ENCODE measurements at places on chromosomes 2 and 18.

DNA sequence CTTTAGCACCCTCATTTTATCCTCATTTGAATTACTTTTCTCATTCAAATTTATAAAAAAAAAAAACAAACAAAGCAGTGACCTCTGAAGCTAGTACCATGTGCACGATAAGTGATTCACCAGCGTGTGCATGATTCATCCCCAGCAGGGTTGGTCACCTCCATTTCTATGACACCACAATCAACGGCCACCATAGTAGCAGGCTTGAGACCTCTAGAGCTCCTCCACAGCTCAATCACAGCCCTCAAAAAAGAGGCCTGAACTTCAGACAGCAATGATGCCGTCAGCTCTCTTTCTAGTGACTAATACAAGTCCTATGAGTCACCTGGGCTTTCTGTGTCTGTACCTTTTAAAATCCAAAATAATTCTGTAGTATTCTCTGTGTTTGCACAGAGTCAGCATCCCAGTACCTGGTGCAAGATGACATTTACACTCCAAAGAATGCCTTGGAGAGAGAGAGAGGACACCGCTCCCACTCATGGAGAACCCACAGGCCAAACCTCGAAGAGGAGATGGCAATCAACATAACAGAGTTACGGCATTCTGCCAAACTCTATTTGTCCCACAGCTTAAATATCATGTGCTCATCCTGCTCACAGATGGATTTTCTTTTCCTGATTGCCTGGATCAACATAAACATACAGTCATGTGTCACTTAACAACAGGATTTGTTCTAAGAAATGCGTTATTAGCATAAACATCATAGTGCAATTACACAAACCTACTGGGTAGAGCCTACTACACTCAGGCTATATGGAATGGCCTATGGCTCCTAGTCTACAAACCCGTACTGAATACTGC lies 58.7 kb downstream of the L3MBTL4 start:
- no peak for DNase-seq

- DNase-seq = no peak
Measured at GRCh38 chr2:71849607-71850305, 297.9 kb downstream of the CYP26B1 start.

- DNase-seq = no peak
Measured at GRCh38 chr18:46393230-46393629, 263.8 kb downstream of the LOXHD1 start.

DNA sequence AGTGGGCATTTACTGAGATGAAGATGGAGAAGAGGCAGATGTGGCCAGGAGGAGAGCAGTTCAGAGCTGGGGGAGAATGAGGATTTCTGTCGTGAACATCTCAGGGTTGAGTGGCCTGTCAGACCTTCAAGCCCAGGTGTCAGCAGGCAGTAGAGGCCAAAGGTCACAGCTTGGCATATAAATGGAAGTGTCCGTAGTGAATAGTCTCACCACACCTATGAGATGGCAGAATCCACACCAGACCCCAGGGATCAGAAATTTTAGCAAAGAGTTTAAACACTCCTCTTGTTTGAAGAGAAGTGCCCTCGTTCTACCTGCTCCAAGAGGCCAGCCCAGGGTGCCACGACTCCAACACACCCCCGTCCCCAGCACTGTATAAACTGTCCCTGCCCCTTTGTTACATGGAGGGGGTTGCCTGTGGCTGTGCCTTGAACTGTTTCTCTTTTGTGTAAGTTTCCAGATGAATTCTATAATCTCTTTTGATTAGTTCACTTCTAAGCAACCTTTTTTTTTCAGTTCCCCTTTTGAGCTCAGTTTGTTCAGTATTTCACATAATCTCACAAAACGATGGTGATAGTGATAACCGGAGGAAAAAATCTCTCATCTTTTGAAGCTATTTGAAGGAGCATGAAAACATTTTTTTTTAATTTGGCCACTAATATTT lies 69.0 kb upstream of the TTC39C start:
- no peak for DNase-seq

DNA sequence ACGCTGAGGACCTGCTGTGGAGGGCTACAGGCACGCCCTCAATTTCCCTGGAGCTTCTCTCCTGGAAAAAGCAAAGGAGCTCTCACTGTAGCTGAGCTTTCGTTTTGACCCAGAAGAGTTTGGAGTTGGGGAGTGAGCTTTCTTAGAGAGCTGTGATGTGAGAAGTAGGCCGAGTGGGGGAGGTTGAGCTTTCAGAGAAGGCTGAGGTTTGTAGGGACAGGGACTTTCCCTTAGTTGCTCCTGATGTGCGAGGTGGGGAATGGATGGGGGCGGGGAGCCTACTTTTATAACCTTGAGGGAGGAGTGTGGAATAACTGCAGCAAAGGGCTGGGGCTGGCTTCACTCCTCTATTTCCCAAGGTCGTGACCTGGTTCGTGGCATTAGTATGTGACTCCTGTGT lies 47.1 kb downstream of the ZNF532 start:
- DNase-seq = no peak

GRCh38 chr2:121189661-121190381 lies 95.2 kb downstream of the TFCP2L1 start:
- DNase-seq = no peak

DNA sequence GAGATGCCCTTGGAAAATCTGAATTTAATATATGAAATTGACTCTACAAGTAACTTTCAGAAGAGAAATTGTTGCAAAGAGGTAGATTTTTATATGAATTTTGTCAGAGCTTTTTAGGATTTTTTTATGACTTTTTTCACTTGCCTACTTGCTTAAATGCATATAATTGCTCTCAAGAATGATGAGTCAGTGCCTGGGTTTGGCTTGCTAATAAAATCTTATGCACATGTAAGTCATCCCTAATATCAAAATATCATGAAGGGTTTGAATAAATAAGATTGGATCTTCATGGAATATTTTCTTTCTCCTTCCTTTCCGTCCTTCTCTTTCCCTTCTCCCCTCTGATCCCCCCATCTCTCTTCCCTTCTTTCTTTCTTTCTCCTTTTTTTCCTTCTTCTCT lies 354.1 kb downstream of the TXNL1 start:
- no peak for DNase-seq

DNA sequence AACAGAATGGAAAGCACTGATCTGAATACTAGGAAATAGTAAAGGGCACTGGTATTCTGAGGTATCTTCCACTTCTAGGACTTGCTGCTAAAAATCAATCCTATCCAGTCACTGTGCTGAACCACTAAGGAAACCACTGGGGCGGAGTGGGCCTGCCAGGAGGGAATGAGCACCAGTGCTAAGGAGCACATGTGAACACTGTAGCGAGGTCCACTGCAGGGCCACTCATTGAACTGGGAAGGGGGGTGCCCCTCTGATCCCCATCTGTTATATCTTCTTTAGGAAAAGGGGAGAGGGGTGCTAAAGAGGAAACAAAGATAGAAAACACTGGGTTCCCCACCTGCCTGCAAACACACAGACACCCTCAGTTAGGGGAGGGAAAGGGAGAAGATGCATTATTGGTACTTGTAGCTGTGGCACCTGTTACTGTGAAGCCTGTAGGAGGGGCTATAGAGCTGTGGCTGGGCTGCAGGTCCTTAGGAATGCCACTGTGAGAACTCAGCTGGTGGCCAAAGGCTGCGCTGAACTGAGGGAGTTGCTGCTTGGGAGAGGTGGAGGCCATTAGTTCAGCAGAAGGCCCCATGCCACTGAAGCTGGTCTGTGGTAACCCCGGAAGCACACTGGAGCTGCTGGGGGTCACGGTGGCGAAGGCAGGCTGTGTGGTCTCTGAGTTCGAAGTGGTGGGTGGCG lies 81.8 kb downstream of the INO80D start:
- DNase-seq = no peak

- no peak for DNase-seq
Measured at GRCh38 chr18:36326771-36327170, 29.3 kb downstream of the FHOD3 start.

DNA sequence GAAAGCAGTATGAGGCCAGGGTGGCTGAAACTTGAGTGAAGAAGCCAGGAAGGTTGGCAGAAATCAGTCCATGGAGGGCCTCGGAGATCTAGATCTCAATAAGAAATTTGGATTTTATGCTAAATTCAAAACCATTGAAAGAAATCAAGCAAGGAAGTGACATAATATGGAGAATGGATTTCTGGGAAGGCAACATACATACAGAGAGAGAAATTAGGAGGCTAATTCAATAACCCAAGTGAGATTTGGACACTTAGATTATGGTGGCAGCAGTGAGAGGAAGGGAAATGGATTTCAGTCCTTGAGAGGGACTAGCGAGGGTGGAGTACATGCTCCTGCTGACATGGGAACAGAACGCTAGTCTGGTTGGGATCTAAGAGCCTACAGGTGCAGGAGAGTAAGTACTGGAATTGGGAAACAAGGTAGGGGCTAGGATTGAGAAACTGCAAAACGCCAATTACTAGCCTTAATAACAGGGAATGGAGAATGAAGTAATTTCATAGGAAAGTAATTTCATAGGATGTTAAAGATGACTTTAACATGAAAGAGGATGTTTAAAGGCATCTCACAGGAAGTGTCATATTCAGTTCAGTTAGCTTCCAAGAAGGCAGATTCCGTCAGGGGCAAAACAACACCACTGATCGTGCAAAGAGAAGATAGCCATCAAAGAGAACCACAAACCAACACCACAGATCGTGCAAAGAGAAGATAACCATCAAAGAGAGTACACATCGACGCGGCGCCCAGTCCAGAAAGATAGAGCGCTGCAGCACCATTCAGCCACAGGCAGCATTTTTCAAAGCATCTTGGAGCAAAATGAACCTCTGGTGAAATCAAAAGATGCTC lies 27.2 kb downstream of the CDKL4 start:
- peak; percentile 73 for DNase-seq

DNA sequence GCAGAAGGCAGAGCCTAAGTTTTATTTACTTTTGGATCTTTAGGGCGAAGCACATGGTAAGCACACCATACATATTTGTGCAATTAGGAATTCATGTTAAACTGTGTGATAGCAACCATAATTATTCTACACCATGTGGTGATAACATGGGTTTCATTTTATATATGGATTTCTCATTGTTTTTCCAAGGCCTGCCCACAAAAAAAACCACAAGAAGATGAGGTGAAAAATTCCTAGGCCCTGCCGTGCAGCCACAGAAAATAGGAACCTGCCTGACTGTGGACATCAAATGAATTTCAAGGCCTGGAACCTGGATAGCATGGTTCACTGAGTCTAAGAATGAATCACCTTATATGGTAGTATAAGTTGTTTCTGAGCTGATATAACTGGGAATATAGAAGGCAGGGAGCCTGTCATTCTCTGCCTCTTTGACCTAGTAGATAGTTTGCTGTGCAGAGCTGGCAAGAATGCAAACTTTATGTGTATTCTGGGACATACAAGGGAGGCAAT lies 22.4 kb upstream of the SSB start:
- DNase-seq = no peak
